Transverse colon (tissue), 4 donors: ENCODE measurements at places on chromosomes 4 and X. TPM values are rescaled to one million over a fixed set of nuclear protein-coding genes. Genes with fewer than 3 reads are reported as not detected.

DNA sequence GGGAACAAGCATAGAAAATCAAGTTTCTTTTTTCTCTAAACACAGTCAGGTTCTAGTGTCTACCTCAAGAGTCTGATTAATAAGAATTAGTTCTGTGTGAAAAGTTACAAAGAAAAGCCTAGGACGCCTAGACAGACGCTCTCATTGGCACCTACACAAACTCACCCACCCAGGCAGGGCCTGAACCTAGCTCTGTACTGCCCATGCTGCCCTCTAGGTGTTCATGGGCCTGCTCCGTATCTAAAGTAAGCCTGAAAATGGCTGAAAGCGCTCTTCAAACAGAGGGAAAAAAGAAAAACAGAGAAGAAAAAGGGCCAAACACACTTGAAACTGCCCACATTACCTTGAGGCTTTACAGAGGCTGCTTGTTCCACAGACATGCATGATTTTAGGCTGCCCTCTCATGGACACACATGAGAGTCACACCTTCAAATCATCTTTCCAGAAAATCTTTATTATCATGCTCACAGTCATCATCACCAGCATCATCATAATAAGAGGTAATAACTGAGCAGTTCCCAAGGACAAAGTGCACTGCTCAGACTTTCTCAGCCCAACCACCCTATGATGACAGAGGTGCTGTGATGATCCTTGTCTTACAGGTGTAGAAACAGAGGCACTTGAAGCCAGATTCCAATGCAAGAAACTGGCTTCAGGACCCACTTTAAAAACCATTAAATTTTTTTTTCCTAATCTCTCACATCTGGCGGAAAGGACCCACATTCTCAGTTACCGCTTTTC is 49.6 kb downstream of the MAP7D2 start:
- peak; percentile 22 for DNase-seq

KCNIP4 gene
- not detected for total RNA-seq

HMGB3 gene
- total RNA-seq: 23.2 TPM

MFAP3L gene
- total RNA-seq: 25.4 TPM

- DNase-seq: no peak
These were observed 3.6 kb upstream of the RNF175 start for GRCh38 chr4:153763404-153763803.

- no peak for DNase-seq
These were observed 368.0 kb upstream of the TECRL start for GRCh38 chr4:64777286-64777685.
